ENCODE measurements at places on chromosomes 3 and 15. TPM values are rescaled to one million over a fixed set of nuclear protein-coding genes. Genes with fewer than 3 reads are reported as not detected.

DNA sequence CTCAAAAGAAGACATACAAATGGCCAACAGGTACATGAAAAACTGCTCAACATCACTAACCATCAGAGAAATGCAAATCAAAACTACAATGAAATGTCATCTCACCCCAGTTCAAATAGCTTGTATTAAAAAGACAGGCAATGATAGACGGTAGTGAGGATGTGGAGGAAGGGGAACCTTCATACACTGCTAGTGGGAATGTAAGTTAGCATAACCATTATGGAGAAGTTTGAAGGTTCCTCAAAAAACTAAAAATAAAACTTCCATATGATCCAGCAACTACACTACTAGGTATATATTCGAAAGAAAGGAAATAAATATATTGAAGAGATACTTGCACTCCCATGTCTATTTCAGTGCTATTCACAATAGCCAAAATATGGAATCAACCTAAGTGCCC, 62.8 kb upstream of the PPARG start:
- DNase-seq = no peak

GRCh38 chr3:188064831-188065493, 89.0 kb upstream of the LPP start:
- no peak for DNase-seq

DNA sequence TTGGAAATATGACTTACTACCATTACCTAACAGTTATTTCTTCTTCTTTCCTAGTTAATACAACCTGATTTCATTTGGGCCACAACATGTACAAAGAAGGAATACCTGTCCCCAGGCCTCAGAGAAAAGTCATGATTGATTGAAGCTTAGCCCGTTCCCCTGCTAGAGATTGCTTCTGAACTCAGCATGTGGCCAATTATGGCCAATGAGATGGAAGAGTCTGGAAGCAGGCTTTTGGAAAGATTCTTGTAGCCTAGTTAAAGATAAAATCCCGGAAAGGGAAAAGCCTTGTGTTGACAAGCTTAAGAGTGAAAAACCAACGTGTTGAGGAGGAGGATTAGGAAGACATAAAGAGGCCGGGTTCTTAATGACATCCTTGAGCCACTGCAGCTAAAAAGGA, 17.0 kb upstream of the TM6SF1 start:
- no peak for DNase-seq

SOX14 gene
- not detected for total RNA-seq

CNOT10 gene
- 28.6 TPM for total RNA-seq
